Naive thymus-derived CD4-positive, alpha-beta T cell (primary cell): ENCODE measurements at places on chromosomes 1 and 21. TPM values are rescaled to one million over a fixed set of nuclear protein-coding genes. Genes with fewer than 3 reads are reported as not detected.

SF3B4 gene
- 46.5 TPM for total RNA-seq

MAN1C1 gene
- 28.7 and 28.8 TPM in 2 replicates for total RNA-seq

SPRR1A gene
- not detected for total RNA-seq

CFHR5 gene
- not detected for total RNA-seq

MROH9 gene
- total RNA-seq, result not detected

TFF2 gene
- not detected in 2 replicates for total RNA-seq

TGFB2 gene
- total RNA-seq, result not detected

KRTAP7-1 gene
- not detected for total RNA-seq

FAM110D gene
- not detected in 2 replicates for total RNA-seq

CCDC28B gene
- 9.0 TPM for total RNA-seq

C4BPB gene
- 3.1 TPM for total RNA-seq

TRPM2 gene
- 5.3 TPM for total RNA-seq

FGR gene
- 1.9 TPM for total RNA-seq

HSD3B2 gene
- not detected for total RNA-seq

DNA sequence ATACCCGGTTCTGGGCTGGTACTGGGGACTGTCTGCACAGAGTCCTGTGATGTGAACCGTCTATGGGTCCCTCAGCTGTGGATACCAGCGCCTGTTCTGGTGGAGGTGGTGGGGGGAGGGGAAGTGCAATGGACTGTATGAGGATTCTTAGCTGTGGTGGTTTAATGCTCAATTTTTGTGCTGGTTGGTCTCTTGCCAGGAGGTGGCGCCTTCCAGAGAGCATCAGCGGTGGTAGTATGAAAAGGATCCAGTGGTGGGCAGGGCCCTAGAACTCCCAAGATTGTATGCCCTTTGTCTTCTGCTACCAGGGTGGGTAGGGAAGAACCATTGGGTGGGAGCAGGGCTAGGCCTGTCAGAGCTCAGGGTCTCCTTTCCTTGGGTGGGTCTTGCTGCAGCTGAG is 89.4 kb upstream of the B3GALT2 start:
- DNase-seq, result no peak

GRCh38 chr1:155982106-155982505 is 3.8 kb upstream of the ARHGEF2 start:
- DNase-seq, result no peak

GRCh38 chr1:206518206-206518605 is 10.9 kb downstream of the RASSF5 start:
- no peak for DNase-seq

GRCh38 chr1:30451532-30452125 is 271.8 kb downstream of the MATN1 start:
- no peak for DNase-seq

DNA sequence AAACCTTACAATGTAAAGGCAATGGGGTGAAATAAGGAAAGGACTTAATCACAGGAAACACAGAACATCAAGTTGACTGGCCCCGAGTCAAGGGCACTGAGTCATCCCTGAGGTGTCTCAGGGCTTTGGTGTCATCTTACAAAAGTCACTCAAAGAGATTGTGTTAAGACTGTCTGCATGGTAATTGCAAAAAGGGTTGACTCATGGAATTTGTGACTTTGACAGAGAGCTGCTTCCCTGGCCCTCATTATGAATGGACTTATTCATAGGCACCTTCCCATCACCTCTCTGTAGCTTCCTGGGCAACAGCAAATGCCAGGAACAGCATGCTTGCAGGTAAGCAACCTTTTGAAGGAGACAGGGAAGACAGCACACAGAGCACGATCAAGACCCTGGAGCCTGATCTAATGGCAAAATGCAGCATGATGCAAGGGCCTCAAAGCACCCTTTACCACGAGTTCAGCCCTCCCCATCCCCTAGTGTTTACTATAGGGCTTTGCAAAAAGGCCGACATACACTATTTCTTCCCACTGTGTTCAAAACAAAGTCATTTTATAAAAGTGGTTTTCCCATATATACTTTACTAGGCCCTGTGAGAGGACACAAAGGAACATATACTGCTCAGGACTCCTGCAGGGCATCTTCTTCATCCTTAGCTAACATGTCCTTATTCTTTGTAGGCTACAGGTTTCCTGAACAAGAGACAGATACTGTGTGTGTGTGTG is 17.1 kb downstream of the ZP4 start:
- no peak for DNase-seq

- no peak for DNase-seq
Observed at GRCh38 chr1:231807541-231807940, 181.0 kb downstream of the DISC1 start.

DNA sequence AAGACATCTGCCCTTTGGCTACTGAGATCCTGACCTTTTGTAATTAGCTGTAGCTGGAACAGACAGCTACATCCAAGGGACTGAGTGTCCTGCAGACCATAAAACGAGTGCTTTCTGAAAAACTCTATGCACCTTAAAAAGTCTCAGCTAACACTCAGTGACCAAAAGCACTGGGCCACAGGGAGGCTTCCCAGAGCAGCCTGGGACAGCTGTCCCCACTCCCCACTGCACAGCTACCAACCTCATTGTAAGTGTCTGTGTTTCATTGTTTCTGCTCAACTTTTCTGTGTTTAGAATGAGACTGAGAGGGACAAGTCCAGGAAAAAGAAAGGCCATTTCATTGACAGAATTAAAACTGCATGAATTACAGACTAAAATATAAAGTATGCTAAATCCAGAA is 80.7 kb downstream of the SMYD2 start:
- no peak for DNase-seq

- DNase-seq, result no peak
Observed at GRCh38 chr1:30988045-30988444, 77.5 kb downstream of the PUM1 start.

DNA sequence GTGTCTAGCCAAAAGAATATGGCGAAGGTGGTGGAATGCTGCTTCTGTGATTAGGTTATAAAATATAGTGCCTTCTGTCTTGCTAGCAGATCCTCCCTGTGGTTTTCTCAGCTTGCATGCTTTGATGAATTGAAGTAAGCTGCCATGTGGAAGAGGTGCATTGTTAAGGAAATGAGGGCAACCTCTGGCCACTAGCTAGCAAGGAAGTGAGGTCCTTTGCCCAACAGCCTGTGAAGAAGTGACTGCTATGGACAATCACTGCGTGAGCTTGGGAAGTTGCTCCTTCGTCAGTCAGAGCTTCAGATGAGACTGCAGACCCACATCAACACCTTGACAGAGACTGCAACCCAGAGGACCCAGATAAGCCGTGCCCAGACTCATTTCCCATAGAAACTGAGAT is 109.4 kb downstream of the GIPC2 start:
- no peak for DNase-seq

- DNase-seq, result no peak
Observed at GRCh38 chr1:75136195-75136815, 2.1 kb downstream of the LHX8 start.

DNA sequence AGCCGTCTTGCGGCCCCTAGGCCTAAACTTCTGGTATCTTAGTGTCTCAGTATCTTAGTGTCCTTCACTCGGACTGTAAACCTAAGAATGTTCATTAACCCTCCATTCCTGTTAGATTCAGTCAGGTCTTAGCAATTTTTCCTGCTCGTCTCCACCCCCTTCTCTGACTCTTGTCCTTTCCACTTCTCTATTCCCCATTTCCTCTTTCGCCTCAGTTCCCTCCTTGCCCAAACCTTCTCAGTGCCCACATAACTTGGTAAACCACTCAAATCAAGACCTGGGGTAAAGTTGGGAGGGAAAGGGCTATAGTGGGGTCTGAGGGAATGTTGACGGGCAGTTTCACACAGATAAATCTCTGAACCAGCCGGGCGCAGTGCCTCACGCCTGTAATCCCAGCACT is 726 bp upstream of the FCER1G start:
- DNase-seq, result no peak

DNA sequence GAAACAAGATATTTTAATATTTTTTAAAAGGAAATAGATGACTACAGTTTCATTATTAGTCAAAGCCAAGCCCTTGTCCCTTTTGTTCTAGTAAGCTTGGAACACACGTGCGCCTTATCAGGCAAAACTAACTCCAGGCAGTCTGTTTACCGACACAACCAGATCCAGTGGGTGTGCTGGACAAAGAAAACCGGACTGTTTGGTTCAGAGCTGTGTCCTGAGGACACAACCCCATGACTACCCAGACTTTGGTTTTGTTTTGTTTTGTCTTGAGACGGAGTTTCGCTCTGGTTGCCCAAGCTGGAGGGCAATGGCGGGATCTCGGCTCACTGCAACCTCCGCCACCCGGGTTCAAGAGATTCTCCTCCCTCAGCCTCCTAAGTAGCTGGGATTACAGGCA is 13.9 kb upstream of the RHOU start:
- DNase-seq, result no peak

DNA sequence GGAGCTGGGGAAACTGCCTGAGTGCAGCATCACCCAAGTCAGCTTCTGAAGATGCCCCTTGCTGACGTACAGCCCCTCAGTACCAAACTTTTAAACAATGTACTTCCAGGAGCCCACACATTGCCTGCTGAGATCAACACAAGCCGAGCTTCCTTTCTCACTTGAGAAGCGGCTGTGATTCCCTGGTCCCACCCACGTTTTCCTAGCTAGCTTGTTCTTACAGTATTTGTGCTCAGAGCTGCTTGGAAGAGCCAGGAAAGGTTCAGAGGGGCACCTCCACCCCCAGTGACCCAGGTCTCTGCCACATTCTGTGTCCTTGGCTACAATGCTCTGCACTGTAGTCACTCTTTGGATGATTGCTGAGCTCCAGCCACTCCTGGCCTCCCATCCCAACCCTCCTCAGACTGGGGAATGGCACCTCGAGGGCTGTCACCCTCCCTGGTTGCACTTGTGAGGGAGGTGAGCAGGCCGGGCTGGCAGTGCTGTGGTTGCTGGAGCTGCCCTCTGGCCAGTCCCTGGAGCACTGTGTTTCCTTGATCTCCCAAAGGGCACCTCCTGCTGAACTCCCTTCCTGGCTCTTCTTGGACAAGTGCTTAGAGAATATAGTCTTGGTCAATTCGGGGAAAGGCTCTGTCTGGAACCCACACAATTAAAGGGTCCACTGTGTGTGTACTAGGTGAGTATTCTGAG is 355.1 kb downstream of the AJAP1 start:
- DNase-seq, result no peak
